ENCODE measurements at places on chromosomes 4 and X. TPM values are rescaled to one million over a fixed set of nuclear protein-coding genes. Genes with fewer than 3 reads are reported as not detected.

Gene DDX53
- polyA plus RNA-seq: not detected

- no peak for DNase-seq
These were observed 33.3 kb upstream of the H2AZ1 start for GRCh38 chr4:99983289-99983943.

GRCh38 chrX:152177497-152178269, 39.3 kb upstream of the MAGEA10 start:
- DNase-seq: no peak

GRCh38 chr4:63492515-63492914, 916.7 kb downstream of the TECRL start:
- DNase-seq: no peak

Gene CLDN34
- polyA plus RNA-seq: 0.20 TPM

Data from left lung (tissue), 14 donors.